ENCODE measurements at places on chromosomes 7 and 10. TPM values are rescaled to one million over a fixed set of nuclear protein-coding genes. Genes with fewer than 3 reads are reported as not detected.

DNA sequence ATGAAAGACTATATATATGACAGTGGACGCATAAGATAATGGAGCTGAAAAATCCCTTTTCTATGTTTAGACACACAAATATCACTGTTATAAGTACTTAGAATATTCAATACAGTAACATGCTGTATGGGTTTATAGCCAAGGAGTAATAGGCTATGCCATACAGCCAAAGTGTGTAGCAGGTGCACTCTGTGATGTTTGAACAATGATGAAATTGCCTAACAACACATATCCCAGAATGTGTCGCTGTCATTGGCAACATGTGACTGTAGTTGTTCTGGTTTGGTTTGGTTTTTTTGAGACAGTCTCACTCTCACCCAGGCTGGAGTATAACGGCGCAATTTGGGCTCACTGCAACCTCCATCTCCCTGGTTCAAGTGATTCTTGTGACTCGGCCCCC is 26.1 kb downstream of the NOM1 start:
- DNase-seq: no peak

GRCh38 chr10:132388891-132389432 is 8.0 kb upstream of the PWWP2B start:
- no peak for DNase-seq

DNA sequence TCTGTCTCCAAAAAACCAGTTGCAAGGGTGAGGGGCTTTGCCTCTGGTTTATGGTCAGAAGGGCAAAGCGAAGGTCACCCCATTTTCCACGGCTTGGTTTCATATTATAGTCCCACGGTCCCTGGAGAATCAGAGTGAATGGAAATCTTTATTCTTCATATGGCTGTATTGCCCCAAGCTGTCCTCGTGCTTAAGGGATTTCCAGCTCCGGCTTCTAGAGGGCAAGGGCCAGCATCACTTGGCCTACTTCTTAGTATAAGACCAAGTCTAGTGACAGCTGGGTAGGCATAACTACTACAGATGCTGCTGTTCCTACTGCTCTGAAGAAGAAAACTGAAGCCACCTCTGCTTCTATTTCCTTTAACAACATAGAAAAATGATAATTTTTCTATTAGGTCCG is 63.2 kb downstream of the PARP12 start:
- DNase-seq: no peak

- DNase-seq: no peak
These were observed 30.2 kb upstream of the ABCB4 start for GRCh38 chr7:87505557-87506245.

GRCh38 chr7:138684340-138684739 is 16.8 kb downstream of the SVOPL start:
- DNase-seq: no peak

DNA sequence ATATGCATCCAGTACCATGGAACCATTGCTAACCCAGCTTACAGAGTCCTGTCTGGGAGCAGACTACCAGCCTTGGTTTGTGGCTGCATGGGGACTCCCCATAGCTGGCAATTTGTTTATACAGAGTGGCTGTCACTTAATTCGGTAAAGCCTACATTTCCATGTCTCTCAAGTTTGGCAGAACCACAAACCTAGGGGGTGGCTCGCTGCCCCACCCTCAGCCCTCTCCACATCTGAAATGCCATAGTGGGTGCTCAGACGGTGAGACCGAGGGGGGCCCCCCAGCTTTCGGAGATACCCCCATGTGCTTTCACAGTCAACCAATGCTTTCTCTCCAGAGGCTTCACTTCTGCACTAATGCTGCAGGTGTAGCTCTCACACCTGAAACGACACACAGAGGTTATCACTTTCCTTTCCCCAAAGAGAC is 75.5 kb upstream of the KAT6B start:
- DNase-seq: no peak

- no peak for DNase-seq
These were observed 5.6 kb upstream of the AIFM2 start for GRCh38 chr10:70137927-70138883.

GRCh38 chr7:150942001-150942590 is 36.0 kb downstream of the KCNH2 start:
- DNase-seq: no peak

- DNase-seq: no peak
These were observed 52.1 kb downstream of the HDAC9 start for GRCh38 chr7:18547509-18548187.

DNA sequence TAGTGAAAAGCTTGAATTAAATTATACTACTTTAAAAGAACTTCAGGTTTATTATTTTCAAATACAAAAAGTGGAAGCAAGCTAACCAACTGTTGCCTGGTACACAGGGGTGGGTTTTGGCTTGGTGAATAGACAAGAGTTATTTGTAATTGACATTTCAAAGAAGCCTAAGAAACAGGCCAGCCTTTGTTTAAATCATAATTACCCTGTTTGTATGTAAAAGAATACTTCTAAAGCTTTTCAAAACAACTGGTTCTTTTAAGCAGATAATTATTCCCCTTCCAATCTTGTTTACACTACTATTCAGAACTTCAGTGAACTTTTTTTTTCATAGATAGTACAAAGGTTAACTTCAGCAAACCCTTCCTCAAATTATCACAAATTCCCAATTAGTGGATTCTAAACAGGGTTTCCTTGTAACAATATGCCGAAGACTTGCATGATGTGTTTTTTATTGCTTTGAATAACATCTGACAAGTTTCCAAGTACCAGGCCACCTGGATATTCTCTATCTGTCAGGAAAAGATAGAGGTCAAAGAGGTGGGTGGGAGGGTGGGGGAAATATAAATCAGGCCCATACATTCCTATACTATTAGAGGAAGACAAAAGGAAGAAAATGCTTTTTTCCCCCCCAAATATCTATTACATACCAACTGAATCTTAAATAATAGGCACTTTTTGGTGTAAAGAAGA is 20.4 kb downstream of the SSMEM1 start:
- no peak for DNase-seq

DNA sequence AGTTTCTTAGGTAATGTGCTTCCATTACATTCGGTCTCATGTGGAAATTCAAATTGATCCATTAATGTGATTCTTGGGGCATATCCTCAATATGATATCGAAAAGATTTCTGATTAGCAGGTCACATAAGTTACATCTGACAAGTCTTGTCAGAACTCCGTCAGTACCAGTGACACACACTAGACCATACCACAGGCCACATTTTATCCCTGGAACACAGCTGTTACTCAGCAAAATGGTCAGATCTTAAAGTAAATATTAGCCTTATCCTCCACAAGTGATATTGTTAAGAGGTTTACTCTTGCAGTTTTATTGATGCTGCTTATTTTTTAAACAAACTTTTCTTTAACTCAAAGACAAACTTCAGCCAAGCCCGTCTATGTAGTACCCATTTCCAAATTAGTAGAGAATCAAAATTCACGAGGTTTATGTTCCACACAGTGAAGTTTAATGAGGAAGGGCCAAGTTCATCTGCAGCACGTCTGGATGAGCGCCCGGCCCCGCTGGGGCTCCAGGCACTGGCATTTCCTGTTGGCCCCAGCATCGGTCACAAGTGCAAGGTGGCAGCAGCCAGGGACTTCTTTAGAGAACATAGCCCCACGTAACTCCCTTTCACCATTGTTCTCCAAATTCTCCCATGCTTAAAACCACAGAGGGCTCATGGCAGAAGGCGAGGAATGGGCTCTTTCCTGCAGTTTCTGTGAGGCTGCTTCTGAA is 132.2 kb downstream of the VIPR2 start:
- no peak for DNase-seq

GRCh38 chr7:101315336-101315735 is 6.3 kb downstream of the IFT22 start:
- DNase-seq: peak; percentile 83

DNA sequence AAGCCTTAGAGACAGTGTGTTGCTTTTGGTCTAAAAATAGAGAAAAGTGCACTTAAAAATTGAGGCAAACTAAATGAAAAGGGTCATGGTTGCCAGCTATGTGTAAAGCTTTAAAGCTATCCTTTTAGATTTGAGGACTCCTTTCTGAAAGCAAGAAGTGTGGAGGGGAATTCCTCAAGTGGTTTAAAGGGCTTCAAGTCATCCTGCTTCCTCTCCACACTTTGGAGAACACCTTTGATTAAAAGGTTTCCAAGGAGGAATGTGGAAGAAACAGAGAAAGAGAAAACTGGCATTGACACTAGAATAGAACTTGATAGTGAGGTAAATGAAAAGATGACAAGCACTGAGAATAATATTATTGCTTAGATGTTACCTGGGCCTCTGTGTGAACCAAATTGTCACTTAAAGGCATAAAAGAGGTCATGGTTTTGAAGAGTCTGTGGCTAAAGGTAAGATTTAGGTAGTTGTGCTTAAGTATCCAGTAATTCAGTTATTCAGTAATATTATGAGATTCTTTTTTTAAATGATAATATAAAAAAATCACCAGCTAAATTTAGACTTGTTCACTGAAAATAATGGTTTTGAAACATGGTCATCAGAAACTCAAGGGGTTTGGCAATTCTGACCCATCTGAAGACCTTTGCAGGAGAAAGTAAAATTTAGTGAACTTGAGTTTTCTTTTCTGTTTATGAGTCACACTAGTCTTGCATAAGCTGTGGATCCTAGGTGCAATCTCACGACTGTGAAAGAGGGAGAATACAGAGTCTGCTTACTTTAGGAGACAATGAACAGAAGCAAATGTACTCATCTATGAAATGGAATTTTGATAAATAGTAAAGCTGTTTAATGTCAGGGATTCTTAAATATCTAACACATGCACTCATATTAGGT is 466.0 kb downstream of the KIF20B start:
- no peak for DNase-seq

- DNase-seq: no peak
These were observed 31.0 kb downstream of the SLIT1 start for GRCh38 chr10:97154781-97155180.

- DNase-seq: no peak
These were observed 72.4 kb upstream of the KDM7A start for GRCh38 chr7:140249036-140249806.

- DNase-seq: no peak
These were observed 17.8 kb downstream of the PYROXD2 start for GRCh38 chr10:98397089-98397600.

- DNase-seq: no peak
These were observed 163.3 kb downstream of the SVIL start for GRCh38 chr10:29471544-29471859.

DNA sequence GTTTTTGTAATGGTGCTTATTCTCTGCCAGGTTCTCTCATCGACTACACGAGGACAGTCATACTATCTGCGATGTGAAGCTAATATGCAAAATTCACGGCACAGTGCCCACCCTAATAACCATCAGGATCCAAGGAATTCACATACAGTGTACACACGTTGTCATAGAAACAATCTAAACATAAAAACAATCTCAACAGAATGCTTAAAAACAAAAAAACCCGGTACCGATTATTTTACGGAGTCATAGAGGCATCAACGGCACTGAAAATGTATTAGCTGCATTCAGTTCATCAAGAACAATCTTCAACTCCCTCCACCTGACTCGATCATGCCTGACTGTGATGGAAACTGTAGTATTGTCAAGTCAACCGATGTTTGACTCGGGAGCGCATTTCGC is 628 bp downstream of the MRPS33 start:
- DNase-seq: peak; percentile 50

DNA sequence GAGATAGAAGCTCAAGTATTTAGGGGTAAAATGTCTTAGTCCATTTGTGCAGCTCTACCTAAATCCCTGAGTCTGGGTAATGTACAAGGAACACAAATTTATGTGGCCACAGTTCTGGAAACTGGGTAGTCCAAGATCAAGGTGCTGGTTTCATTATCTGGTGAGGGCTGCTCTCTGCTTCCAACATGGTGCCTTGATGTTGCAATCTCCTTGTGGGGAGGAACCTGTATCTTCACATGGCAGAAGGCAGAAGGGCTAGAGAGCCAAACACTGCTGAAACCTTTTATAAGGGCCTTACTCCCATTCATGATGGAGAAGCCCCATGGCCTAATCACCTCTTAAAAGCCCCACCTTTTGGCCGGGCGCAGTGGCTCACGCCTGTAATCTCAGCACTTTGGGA is 8.7 kb upstream of the BAZ1B start:
- DNase-seq: no peak

- DNase-seq: no peak
These were observed 1.4 kb downstream of the ATRNL1 start for GRCh38 chr10:115094416-115095140.

DNA sequence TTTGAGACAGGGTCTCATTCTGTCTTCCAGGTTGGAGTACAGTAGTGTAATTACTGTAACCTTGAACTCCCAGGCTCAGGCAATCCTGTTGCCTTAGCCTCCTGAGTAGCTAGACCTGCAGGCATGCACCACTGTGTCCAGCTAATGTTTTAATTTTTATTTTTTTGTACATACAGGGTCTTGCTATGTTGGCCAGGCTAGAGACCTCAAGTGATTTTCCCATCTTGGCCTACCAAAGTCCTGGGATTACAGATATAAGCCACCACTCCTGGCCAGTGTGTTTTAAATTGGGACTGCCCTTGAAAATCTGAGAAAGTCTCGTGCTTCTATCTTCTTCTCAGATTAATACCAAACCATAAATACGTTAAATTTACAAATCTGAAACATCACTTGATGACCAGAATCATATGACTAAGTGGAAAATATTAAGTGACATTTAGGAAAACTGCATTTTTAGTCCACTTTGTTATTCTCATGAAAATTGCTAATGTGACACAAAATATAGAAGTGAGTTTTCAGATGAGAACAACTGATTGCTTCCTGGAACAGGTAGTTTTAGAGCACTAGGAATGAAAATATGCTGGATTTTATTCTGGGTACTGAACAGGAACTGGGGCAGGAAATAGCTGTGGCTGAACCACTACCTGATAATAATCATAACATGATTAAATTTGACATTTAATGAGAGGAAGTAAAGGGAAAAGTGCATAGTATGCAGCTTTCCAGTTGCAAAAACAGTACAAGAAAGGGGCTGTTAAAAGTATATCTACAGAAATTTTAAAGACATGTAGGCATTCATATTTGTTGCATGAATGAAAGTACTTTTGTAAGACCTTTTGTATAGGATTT is 4.2 kb downstream of the PHTF2 start:
- no peak for DNase-seq

DNA sequence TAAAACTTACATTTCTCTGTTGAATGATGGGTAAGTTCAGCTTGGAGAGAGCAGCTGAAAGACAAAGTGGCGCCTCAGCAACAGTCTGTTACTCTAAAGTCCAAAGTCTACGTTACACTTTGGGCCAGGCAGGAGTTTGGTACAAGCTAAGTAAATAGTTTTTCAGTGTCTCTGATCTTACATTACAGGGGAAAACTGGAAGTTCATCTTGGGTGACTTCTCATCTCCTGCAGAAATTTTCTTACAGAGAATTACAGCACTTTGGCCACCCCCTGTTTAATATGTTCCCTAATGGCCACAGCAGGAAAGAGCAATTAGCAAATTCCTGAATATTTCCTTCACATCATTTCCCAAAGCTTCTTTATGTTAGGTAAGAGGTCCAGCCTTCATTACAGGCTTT is 67.1 kb downstream of the ABCC2 start:
- DNase-seq: no peak

GRCh38 chr10:89888321-89889070 is 187.1 kb downstream of the KIF20B start:
- DNase-seq: no peak

- peak; percentile 69 for DNase-seq
These were observed 52.5 kb upstream of the USP6NL start for GRCh38 chr10:11663763-11664555.

GRCh38 chr10:99779335-99779734 is 3.1 kb upstream of the ABCC2 start:
- no peak for DNase-seq

The CALML5 gene
- total RNA-seq: not detected

The HPS1 gene
- total RNA-seq: 35.6 TPM

The RBP4 gene
- not detected for total RNA-seq

The ZNF107 gene
- total RNA-seq: 36.7 TPM

The HSPA12A gene
- 0.07 TPM for total RNA-seq

The NUDT13 gene
- 1.3 TPM for total RNA-seq

The ATG9B gene
- 1.6 TPM for total RNA-seq

The TAS2R4 gene
- 0.43 TPM for total RNA-seq

The TRIM50 gene
- total RNA-seq: not detected

The MGMT gene
- 33.8 TPM for total RNA-seq

Measured in Karpas-422 (cell line).